WTC11 (cell line): ENCODE measurements at places on chromosomes 12 and 14.

DNA sequence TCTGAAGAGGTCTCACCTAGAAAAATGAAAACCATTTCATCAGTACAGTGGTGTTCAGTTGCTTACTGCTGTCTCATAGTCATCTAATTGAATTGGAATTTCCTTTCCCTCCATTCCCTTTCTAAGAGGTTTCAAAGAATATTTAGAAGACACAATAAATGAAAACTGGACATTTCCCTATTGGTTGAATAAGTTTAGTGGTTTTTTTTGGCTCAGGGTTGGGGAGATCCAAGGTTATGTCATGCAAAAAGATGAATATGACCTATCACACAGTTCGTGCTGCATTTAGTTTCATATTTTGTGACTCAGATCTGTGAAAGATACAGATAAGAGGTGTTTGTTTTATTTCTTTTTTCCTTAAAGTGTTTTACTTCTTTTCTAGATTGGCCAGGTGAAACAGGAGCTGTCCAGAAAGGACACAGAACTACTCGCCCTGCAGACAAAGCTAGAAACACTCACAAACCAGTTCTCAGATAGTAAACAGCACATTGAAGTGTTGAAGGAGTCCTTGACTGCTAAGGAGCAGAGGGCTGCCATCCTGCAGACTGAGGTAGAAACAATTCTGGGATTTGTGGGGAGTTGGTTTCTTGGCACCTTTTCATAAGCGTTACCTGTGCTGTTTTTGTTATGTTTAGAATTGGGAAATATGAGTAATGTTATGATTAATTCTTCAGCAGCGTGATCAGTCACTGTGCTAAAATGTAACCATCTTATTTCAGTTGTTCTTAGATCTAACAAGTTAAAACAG is 124.6 kb downstream of the ERC1 start:
- DNase-seq = no peak

- DNase-seq = no peak
Measured at GRCh38 chr12:78865516-78865915, 942 bp downstream of the SYT1 start.

GRCh38 chr14:95490727-95491451 is 25.6 kb downstream of the SYNE3 start:
- no peak for DNase-seq

DNA sequence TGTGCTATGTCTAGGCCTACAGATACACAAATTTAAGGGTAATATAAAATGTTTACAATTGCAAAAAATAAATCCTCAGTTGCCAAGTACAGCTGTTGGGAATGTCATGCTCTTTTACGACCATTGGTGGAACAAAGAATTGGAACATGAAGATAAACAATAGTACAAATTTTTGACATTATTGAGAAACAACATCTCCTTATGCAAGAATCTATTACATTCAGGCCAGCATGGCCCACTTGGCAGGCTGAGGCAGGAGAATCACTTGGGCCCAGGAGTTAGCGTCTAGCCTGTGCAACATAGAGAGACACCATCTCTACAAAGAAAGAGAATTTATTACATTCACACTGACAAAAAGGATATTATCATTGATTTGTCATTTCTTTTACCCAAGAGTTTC is 135.9 kb upstream of the NTF3 start:
- DNase-seq = no peak

DNA sequence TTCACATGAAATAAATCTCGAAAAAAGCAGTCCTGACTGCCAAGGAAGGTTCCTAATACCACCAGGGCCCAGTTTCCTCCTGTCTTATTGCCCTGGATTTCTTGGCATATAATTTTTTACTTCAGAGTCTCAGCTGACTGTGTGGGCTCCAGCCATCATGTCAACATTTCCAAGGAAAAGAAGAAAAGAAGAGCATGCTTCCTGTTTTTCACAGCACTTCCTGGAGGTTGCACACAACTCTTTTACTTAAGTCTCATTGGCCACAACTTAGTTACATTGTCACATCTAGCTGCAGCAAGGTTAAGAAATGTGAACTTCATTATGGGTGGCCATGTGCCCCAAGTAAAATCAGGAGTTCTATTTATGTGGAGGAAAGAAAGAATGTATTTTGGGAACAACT is 24.3 kb downstream of the DACT1 start:
- DNase-seq = no peak

GRCh38 chr12:54749191-54749818 is 101.1 kb upstream of the DCD start:
- no peak for DNase-seq

DNA sequence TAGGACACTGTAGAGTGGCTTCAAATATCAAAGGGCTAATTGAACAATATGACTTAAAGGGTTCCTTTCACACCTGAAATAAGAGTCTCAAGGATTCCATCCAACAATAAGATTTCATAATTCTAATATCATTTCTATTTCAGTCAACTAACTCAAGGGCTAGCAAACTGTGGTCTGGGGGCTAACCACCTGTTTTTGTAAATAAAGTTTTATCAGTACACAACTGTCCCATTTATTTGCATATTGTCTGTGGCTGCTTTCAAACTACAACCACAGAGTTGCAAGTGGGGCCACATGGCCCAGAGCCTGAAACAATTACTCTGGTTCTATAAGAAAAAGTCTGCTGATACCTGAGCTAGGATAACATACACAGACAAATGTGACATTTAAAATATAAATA is 29.1 kb downstream of the MED13L start:
- DNase-seq = no peak

DNA sequence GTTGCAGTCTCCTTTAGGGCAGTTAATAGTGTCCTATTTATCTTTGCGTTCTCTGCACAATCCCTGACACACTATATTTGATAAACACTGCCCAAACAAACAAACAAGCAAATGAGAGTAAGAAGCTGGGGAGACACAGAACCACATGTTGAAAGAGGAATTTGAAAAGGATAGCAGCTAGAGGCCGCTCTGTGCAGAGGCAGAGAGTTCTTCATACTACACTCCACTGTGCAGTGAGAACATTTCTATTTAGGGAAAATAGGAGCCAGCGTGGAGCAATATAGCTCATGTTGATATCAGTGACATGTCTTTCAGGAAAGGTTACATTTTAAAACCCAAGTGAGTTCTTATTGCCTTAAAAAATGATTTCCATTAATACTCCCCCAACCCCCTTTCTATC is 140.3 kb upstream of the SEL1L start:
- DNase-seq = no peak

DNA sequence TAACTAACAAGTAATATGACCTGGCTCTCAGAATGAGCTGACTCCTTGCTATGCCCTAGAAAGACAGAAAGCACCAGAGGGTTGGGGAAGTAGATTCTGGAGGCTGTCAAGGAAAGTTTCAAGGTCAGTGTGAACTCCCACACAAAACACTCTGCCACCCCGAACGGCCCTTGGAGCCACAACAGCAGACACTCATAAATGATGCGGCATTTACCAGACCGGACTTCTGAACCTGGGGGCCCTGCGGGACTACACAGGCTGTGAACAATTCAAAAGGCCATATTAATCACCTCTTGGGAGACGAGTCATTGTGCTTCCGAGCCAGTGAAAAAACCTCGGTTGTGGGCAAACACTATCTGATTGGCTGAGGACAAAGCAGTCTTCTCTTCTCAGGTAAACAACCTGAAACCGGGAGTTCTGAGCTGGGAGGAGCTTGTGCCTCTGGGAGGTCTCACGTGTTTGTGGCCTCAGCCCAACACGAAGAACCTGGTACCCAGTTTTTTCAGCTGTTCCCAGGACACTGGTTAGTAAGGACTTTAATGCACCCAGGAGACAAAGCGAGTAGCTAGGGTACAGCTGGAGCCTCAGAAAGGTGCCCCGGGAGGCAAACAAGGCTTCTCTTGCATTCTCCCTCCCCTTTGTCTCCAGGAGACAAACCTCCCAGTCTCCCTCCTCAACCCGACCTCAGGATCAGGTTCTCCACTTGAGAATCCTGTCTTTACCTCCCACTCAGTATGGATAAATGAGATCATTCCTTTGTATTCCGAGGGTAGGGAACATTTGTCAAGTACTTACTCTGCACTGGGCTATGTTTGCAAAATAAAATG is 35.3 kb downstream of the VWF start:
- peak; percentile 23 for DNase-seq

- DNase-seq = no peak
Measured at GRCh38 chr12:109828754-109829511, 4.3 kb downstream of the TRPV4 start.

DNA sequence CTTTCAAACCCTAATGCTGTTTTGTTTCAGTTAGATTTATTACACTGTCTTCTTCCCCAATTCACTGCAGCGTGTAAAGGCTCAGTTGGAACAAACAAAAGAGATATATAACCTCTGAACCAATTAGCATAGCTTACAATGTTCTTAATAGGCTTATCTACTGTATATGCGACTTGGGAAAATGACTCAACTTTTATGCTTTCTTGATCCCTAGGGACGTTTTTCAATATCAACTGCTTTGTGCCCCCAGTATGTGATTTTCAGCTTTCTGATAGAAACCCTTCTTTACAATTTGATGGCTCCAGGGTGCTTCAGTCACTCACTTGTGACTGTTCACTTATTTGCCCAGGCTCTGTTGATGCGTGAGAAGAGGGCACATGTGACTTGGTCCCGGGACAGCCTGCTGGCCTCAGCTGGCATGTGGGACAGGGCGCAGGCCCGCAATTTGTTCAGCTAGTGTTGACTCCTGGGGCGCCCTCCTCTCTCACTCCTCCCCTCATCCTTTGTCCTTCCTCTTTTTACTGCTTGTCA is 107.1 kb downstream of the TMTC2 start:
- DNase-seq = peak; percentile 23

DNA sequence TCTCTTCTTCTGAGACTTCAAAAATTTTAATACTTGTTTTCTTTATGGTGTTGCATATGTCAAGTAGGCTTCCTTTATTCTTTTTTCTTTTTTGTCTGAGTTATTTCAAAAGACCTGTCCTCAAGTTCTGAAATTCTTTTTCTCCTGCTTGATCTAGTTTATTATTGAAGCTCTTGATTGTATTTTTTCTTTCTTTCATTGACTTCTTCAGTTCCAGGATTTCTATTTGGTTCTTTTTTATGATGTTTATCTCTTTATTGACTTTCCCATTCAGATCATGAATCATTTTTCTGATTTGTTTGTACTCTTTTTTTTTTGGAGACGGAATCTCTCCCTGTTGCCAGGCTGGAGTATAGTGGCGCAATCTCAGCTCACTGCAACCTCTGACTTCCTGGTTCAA is 34.1 kb downstream of the IFT43 start:
- DNase-seq = no peak

- DNase-seq = no peak
Measured at GRCh38 chr14:32669391-32669790, 269.3 kb upstream of the NPAS3 start.

DNA sequence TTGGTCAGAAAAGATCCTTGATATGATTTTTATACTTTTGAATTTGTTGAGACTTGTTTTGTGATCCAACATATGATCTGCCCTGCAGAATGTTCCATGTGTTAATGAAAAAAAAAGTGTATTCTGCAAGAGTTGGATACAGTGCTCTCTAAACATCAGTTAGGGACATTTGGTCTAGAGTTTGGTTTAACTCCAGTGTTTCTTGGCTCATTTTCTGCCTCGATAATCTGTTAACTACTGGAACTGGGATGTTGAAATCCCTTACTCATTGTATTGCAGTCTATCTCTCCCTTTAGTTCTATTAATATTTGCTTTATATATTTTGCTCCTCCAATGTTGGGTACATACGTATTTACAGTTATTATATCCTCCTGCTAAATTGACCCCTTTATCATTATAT is 18.3 kb upstream of the TXNRD1 start:
- no peak for DNase-seq

DNA sequence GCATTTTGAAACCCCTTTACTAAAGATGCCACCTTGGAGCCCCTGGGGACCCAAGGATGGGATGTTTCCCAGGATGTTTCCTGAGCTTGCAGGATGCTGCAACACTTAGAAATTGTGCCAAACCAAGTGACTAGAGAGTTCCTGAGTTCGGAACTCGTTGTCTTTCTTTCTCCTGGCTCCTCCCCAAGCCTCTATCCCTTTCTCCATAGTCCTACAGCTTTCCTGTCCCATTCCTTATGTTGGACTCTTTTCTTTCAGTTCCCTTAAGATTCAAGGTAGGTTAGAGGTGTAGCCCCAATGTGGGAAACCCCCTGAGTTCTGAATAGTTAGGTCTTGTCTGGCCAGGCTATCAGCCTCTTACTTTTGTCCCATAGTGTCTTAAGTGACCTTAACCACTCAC is 1.4 kb upstream of the KIF5A start:
- no peak for DNase-seq
